Activated naive CD4-positive, alpha-beta T cell (primary cell): ENCODE measurements at places on chromosomes 7 and 10.

GRCh38 chr7:836429-836828 lies 4.2 kb downstream of the SUN1 start:
- no peak for DNase-seq

DNA sequence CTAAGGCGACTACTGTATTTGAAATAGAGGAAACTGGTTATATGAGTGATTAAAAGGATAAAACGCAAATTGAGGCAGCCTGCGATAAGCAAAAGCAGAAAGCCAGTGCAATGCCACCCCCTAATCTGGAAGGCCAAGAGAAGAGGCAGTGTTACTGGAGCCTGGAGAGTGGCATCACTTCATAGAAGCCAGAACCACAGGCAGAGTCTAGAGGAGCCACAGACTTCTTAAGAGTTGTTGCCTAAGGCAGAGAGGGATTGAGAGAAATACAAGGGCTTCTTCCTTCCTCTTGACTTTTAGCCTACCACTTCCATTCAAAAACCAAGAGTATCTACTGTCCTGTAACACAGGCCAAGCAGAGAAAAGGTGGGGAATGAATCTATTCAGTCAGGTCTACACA lies 94.9 kb upstream of the SKAP2 start:
- no peak for DNase-seq

DNA sequence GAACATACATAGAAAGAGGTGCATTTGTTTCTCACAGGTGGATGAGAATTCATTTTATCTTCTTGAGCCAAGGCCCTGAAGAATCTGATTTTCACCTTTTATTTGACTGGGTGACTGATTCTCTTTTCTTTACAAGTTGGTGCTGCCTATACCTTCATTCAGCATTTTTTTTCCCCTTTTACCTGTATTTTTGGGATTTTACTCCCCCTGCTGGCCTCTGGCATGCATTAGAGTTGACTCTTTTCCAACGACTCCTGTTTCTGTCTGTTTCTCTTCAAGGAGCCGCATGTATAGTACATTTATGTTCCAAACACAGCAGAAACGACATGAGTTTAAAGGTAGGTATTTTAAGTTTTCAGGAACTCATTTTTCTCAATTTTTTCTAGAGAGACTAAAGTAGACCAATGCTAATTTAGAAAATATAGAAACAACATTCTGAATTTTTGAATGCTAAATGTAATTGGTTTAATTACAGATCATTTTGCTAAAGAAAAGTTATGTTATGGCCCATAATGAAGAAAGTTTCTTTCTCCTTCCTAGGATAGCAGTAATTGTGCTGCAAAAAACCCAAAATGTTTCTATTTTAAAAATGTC lies 149.8 kb upstream of the HDAC9 start:
- no peak for DNase-seq

- no peak for DNase-seq
Measured at GRCh38 chr7:144513334-144513733, 109.8 kb upstream of the NOBOX start.

DNA sequence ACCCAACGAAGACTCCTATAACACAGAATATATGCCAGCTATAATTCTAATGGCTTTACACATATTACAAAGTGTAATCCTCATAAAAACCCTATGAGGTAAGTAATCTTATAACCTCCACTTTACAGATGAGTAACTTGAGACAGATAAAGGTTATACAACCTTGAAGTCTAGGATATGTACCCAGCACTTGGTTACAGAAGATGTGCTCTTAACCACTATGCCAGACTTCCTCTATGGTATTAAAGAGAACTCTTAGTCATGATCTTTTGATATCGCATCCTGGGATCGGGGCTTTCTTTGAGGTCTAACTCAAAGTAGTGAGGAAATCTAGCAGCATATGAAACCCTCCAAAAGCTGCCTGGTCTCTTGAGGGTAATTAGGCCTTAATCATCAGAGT lies 319.2 kb upstream of the LRRN3 start:
- DNase-seq, result no peak

- no peak for DNase-seq
Measured at GRCh38 chr7:154383045-154383444, 330.8 kb downstream of the DPP6 start.

DNA sequence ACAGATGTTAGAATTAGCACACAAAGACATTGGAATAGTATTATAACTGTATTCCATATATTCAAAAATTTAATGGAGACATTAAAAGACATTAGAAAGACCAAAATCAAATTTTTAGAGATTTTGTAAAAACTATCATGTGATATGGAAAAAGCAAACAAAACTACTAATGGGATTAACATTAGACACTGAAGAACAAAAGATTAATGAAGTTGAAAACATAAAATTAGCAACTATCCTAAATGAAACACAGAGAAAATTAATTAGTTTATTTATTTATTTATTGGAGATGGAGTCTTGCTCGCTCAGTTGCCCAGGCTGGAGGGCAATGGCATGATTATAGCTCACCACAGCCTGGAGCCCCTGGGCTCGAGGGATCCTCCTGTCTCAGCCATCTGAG lies 158.8 kb downstream of the DOCK4 start:
- no peak for DNase-seq

GRCh38 chr10:4834898-4835405 lies 8.9 kb downstream of the AKR1E2 start:
- no peak for DNase-seq
